Lung (tissue), 17 donors: ENCODE measurements at places on chromosomes 4 and X.

GRCh38 chr4:167606551-167606950 lies 372.3 kb upstream of the SPOCK3 start:
- H3K4me3 ChIP-seq = no peak overlapping the region
- no peak for DNase-seq
- no peaks in the 10 kb centered on the region for H3K4me1 ChIP-seq
- H3K27ac ChIP-seq = no peak overlapping the region
- H3K27me3 ChIP-seq = no peaks in the 10 kb centered on the region

GRCh38 chr4:135204311-135204710 lies 1002.7 kb upstream of the PABPC4L start:
- H3K4me1 ChIP-seq = no peaks in the 10 kb centered on the region
- no peak for DNase-seq
- no peaks in the 10 kb centered on the region for H3K36me3 ChIP-seq
- H3K4me3 ChIP-seq = no peak overlapping the region
- no peaks in the 10 kb centered on the region for H3K27me3 ChIP-seq
- no peak overlapping the region for H3K27ac ChIP-seq

DNA sequence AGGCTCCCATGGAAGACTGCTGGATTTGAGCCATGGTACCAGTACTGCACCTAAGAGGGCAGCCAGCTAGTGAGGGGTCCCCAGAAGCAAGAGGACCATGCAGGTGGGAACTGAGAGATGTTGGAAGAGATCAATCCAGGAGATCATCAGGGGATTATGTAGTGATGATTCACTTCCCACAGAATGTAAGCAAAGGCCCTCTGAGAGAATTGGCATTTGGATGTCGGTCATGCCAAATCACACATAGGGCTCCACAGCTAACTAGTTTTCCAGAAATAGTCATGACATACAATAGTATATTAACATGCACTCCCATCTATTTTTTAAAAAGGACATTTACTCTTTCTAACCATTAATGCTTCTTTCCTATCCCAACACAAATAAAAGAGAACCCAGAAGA lies 112.5 kb downstream of the RASGEF1B start:
- H3K4me3 ChIP-seq = no peak overlapping the region
- no peaks in the 10 kb centered on the region for H3K36me3 ChIP-seq
- no peaks in the 10 kb centered on the region for H3K27me3 ChIP-seq

- no peak for DNase-seq
- no peak overlapping the region for H3K27ac ChIP-seq
- no peaks in the 10 kb centered on the region for H3K4me1 ChIP-seq
- no peak overlapping the region for H3K4me3 ChIP-seq
- no peaks in the 10 kb centered on the region for H3K36me3 ChIP-seq
Observed at GRCh38 chrX:77930581-77930980, 20.1 kb downstream of the ATP7A start.

DNA sequence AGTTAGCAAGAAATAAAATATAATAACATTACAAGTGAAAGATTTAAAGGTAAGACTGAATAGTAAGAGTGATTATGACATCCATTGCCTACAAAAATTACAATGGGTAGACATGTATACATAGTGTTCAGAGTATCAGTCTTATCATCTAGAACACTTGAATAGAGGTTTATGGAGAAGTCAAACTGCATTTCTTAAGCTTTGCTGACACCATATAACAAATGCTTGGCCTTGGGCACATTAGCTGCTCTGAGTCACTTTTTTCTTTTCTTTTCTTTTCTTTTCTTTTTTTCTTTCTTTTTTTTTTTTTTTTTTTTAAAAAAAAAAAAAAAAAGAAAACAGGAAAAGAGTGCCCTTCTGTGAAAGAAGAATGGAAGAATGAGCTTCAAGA lies 220.0 kb downstream of the SPCS3 start:
- no peak overlapping the region for H3K4me3 ChIP-seq
- H3K36me3 ChIP-seq = no peaks in the 10 kb centered on the region
- no peaks in the 10 kb centered on the region for H3K27me3 ChIP-seq
- no peak for DNase-seq
